ENCODE measurements at places on chromosomes 12 and 14.

GRCh38 chr12:32155041-32155440 is 48.4 kb downstream of the BICD1 start:
- DNase-seq = no peak

- no peak for DNase-seq
These were observed 31.5 kb upstream of the BHLHE41 start for GRCh38 chr12:26156201-26156871.

DNA sequence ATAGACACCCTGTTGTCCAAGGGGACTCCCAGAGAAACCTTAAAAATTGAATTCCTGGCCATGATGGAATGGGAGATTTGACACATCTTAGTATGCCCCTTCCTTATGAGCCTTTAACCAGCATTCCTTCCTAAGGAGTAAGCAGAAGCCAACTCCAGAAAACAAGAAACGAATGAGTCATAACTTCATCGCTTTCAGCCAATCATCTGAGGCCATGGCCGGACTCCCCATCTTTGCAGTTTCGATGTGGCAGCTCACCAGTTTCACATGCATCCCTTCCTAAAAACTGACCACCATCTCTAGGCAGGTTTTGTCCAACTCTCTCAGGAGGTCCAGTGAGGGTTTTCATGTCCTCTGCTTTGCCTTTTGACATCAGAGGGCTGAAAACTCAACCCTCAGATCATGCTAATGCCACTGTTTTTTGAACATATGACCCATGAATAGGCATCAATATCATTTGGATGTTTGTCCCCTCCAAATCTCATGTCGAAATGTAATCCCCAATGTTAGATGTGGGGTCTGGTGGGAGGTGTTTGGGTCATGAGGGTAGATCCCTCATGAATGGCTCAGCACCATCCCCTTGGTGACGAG is 19.9 kb downstream of the DAAM1 start:
- DNase-seq = no peak

GRCh38 chr14:105877645-105878044 is 351.3 kb downstream of the TMEM121 start:
- no peak for DNase-seq

GRCh38 chr14:51581017-51581881 is 70.5 kb upstream of the FRMD6 start:
- DNase-seq = no peak

DNA sequence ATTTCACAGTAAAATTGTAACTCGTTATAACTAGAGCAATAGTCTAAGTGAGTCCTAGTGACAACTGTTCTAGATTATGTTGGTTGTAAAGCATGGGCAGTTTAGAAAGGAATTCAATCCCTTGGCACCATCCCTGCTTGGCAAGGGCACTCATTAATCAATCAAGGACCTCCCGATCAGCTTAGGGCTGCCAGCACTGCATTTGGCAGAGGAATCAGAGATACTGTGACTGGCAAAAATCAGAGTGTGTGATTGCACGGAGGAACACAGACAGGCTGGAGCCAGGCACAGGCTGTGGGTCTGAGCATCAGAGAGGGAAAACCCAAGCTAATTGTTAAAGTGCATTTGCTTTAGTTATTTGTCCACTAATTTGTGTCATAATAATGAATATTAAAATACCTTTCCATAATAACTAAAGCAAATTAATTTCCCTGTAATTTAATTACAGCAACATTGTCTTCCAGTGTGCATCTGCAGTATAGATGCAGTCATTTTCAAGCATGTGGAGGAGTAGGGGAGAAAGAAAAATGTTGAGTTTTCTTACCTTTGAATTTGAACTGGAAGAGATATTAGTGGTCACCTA is 3.2 kb upstream of the EGLN3 start:
- no peak for DNase-seq

- no peak for DNase-seq
These were observed 561.2 kb upstream of the SEL1L start for GRCh38 chr14:82094829-82095345.

GRCh38 chr12:120774169-120774916 is 48.7 kb downstream of the ACADS start:
- no peak for DNase-seq

DNA sequence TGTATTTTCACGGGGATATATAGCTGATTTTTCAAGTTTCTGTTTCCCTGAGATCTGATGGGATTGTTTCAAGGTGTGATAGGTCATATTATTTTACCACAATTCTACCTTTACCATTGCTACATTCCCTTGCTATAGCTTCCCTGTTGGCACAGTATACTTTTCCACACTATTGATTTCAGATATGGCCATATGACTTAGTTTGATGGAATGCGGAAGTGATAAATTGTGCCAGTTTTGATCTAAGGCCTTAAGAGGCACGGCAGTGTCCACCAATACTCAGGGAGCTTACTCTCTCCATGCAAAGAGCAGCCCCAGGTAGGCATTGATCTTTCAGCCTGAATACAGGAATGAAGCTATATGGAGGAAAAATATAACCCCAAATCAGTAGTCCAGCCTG is 315.7 kb downstream of the SLC16A7 start:
- no peak for DNase-seq

GRCh38 chr14:74281069-74281468 is 21.7 kb downstream of the ABCD4 start:
- no peak for DNase-seq

DNA sequence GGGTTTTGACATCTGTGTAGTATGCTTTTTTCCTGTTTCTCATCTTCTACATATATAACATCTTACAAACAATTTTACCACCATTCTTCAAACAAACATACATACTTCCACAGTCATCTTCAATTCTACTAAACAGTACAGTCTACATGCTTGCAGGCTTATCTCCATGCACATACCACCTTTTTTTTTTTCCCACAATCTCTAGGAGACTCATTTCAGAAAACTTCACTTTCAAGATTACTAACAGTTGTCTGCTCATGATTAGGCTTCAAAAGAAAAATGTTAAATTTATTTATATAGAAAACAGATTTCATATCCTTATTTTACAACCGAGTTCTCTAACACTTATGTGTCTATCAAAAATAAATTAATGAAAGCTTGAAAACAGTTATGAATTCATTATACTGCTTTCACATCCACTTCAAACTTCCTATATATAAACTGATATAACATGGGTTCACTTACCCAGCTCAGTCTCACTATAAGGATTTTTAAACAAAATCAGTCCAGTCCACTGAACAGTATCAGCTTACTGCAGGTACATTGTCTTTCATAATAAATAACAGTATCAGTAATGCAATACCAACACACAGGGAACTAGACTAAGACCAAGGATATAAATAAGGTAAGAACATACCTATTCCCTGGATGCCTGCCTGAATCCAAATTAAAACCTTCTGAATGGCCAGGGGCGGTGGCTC is 42.5 kb downstream of the LRP6 start:
- DNase-seq = no peak

- no peak for DNase-seq
These were observed 63.5 kb upstream of the C14orf180 start for GRCh38 chr14:104515811-104516780.
